ENCODE measurements at places on chromosomes 4 and X.
A peak's percentile ranks its signal among the peaks of the same experiment; 100 is the strongest.

DNA sequence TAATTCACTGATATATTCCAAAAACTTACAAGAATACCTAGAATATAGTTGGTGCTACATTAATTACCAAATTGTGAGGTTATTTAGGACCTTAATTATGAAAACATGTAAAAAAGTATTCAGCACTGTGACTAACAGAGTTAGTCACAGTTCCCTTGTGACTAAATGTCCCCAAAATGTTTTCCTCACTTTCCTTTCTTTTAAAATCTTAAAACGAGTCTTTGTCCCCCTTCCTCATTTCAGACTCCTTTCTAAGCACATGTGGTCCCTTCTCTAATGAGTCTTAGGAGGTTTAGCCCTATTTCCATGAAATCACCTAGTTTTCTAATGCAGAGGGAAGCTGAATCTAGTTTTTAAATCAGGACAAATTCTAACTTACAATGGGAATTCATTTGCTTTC lies 175.0 kb downstream of the PPP3CA start:
- no peak for DNase-seq

DNA sequence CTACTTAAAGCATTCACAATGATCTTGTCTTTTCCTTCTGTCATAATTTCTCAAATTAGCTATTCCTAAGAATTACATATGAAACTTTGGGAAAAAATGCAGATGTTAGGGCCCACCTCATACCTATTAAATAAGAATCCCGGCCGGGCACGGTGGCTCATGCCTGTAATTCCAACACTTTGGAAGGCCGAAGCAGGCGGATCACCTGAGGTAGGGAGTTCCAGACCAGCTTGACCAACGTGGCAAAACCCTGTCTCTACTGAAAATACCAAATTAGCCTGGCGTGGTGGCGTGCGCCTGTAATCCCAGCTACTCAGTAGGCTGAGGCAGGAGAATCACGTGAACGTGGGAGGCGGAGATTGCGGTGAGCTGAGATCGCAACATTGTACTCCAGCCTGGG lies 158.4 kb upstream of the TLL1 start:
- DNase-seq: no peak

GRCh38 chrX:153829799-153830639 lies at the start of gene PDZD4:
PDZD4 (minus strand) TSS chrX:153830544; CDS start chrX:153830298, 246 bp downstream.
- DNase-seq: no peak

DNA sequence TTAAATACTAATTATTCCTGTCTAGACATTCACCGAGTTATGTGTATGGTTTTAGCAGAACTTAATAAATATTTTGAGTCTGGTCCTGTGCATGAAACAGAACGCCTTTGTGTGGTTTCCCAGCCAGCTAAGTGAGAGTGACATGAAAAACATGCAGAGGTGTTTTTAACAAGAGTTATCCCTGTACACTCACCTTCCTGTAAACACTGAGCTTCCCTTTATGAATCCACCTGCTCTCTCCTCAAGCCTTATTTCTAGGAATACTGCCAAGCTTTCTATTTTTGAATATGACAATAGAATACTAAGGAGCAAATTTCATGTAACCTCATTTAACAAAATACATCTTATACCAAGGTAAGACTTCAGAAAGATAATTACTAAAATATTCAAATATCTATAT lies 270.3 kb upstream of the CTSO start:
- no peak for DNase-seq

DNA sequence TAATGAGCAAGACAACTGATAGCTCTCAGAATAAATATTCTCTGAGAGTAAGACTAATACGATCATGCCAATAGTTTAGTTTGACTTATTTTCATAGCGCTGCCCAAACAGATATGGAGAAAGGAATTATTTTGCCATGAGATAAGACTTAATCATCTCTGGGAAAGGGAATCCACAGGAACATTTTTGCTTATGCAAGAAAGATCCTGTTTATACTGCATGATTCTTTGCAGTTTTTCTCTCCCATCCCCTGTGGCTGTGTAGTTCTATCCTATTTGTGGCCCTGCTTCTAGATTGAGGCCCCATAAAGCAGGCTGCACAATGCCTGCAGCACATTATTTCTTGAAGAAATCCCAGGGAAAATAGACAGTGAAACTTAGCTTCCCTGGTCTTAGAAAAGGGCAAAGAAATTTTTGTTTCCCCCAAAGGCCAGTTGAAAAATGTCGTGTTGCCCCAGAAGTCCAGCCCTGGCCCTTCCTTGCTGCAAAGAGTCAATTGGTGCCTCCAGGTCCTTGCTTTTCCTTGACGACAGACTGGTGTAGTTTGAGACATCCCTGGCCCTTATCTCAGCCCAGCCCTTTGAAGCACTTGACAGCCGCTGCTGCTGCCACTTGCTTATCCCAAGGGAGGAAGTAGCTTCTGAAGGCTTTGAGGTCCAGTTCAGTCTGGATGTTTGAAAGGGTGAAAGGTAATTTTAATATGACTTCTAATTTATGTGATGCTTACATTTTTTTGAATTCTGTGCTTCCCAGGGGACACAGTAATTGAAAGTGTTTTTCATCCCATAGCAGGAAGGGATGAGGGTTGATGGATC lies 45.0 kb upstream of the SH3RF1 start:
- DNase-seq: no peak

DNA sequence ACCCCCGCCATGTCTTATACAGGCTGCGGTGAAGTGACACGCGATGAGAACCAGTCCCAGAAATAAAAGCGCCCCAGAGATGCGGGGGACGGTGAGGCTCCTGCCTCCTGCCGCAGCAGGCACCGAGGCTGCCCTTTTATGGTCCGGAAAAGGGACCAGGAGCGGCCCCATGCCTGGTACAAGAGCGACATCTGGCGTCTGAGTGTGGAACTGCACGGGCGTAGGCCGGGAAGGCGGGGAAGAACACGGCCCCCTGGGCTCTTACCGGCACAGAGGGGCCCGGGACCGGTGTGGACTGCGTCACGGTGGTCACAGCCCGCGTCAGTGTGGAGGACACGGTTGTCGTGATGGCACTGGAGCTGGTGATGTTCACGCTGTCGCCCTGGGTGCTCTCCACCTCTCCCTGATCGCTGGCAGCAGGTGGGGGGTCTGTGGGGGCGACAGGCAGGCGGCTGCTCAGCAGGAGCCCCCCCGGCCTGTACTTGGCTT lies 8.9 kb upstream of the RENBP start:
- peak; percentile 78 for DNase-seq

DNA sequence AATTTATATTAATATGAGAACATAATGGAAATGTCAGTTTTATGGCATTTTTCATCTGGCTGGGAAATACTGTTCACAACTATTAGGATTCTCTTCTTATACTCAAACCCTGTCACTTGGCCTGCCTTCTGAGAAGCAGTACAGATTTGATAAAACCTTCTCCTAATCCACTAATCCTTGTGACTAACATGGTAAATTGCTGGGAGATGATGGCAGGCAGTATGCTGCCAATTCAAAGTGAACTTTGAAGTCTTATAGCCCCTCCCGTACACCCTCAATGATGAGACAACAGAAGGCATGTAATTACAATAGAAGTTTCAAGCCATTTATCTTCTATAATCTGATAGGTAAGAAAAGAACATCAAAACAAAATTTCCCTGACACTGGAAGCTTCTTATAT lies 36.9 kb downstream of the PAQR3 start:
- no peak for DNase-seq

GRCh38 chr4:1409079-1409478 lies 2.8 kb upstream of the NKX1-1 start:
- DNase-seq: no peak

DNA sequence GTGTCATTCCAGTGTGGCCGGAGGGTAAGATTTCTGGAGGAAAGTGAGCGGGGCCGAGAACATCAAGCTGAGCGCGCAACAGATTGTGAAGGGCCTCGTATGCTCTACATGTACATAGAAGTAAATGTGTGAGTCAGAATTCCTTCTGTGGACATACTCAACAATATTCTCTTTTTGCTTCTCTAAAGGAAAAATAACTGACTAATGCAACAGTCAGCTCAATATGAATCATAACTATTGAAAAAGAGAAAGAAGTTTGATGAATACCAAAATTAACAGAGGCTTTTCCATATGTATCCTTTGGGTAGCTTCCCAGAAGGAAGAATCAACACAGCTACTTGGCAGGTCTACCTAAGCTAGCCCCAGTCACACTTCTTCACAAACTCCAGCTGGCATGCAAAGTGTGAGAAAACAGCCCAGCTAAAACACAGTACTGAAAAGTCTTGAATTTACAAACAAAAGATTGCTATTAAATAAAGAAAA lies 87.5 kb upstream of the ZFP42 start:
- DNase-seq: no peak

- peak; percentile 4 for DNase-seq
These were observed 126.5 kb downstream of the QDPR start for GRCh38 chr4:17385403-17385802.

All from stimulated activated CD4-positive, alpha-beta T cell treated with anti-CD3 and anti-CD28 coated beads, Interleukin-4, amount 100 ng/mL, for 24 hours (primary cell).